Mucosa of descending colon (tissue), 3 donors: ENCODE measurements at places on chromosomes 7 and 10.

GRCh38 chr10:44426247-44427034 is 41.5 kb upstream of the CXCL12 start:
- DNase-seq = no peak

GRCh38 chr10:15393139-15393825 is 22.2 kb upstream of the FAM171A1 start:
- DNase-seq = no peak

DNA sequence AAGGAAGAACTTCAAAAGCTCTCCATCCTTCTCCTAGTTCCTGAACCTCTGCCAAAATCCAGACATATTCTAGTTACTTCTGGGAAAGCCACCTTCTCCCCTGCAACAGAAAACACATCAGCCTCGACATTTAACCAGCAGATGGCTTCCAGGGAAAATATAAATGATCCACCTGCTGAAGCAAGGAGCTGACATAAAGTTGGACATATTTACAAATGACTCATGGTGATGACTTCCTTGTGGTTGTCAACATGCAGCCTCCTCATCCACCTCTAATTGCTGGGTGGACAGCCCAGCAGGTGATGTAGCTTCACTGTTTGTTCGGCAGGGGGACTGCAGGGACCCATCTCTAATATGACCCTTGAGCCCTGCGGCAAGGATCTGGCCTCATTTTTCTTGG is 266.0 kb downstream of the C7orf25 start:
- DNase-seq = no peak

DNA sequence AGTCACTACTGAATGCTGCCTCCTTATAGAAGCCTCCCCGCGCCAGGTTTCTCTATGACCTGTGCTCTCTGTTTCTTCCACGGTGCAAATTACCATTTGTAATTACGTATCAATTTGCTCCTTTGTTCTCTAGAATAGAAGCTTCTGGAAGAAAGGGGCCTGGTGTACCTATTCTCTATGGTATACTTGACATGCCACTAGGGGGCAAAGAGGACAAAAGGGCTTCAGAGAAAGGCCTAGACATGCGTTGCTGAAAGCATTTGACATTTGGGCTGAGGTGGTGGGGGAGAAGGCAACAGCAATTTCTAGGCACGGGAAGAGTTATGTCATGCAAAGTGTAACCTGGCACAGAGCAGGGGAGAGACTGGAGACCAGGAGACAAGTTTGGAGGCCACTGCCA is 148.7 kb downstream of the WDR11 start:
- no peak for DNase-seq

DNA sequence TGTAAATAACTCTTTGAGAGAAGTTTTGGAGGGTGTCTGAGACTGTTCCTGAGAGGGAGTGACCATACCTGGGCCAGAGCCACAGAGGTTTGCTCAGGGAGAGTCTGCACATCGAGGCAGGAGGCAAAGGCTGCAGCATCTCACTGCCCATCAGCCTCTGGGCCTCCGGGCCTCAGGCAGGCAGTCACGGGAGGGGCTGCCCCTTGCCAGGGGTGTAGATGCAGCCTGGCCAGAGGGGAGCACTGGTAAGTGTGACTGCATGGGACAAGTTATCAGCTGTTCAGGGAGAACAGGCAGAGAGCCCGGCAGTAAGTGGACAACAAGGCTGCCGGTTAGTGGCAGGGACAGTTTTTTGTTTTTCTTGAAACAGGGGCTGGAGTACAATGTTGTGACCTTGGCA is 55.9 kb downstream of the ZNF467 start:
- no peak for DNase-seq

GRCh38 chr10:79327090-79327457 is 20.2 kb upstream of the PPIF start:
- DNase-seq = peak; percentile 38

DNA sequence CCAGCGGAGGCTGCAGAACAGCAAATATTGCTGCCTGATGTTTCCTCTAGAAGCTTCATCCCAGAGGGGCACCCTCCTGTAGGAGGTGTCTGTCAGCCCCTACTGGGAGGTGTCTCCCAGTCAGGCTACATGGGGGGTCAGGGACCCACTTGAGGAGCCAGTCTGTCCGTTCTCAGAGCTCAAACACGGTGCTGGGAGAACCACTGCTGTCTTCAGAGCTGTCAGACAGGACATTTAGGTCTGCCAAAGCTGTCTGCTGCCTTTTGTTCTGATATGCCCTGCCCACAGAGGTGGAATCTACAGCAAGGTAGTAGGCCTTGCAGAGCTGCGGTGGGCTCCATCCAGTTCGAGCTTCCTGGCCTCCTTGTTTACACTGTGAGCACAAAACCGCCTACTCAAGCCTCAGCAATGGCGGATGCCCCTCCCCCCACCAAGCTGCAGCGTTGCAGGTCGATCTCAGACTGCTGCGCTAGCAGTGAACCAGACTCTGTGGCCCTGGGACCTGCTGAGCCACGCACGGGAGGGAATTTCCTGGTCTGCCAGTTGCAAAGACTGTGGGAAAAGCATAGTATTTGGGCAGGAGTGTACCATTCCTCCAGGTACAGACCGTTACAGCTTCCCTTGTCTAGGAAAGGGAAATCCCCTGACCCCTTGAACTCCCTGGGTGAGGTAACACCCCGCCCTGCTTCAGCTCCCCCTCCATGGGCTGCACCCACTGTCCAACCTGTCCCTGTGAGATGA is 17.7 kb upstream of the MINDY3 start:
- DNase-seq = no peak

- no peak for DNase-seq
Observed at GRCh38 chr7:28172958-28173357, 7.6 kb downstream of the JAZF1 start.

GRCh38 chr10:116000151-116000842 is 272.7 kb downstream of the GFRA1 start:
- no peak for DNase-seq

- DNase-seq = peak; percentile 36
Observed at GRCh38 chr7:44969701-44970522, 8.9 kb downstream of the MYO1G start.

GRCh38 chr7:128735436-128735835 is 3.7 kb upstream of the CALU start:
- no peak for DNase-seq

DNA sequence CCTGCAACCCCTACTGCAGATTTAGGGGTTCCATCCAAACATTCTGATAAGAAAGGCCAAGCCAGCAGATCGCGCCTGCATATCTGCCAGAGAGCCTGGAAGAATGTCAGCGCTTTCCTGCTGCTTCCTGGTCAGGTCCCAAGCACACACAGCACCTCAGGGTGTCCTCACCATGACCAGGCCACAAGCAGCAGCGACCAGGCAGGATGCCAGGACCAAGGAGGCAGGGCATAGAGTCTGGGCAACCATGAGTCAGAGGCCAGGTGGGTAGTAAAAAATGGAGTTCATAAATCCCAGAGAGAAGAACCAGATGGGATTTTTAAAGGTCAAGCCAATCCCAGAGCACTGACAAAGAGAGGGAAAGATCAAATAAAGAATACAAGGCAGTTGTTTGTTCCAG is 5.5 kb upstream of the FAM131B start:
- peak; percentile 91 for DNase-seq

DNA sequence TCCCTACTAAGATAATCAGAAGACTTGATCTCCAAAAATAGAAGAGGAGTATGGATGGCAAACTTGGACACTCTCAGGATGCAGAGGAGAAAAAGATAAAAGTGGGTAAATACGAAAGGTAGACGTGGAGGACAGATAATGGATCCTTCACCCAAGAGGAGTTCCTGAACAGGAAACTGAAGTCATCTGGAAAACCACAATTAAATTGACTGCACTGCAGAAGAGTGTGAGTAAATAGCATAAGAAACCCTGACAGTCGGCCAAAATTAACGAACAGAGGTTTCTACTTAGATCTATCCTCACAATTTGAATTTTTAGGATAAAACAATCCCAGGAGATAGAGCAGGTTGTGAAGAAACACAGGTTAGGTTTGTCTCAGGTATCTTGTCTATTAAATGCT is 70.5 kb downstream of the SDK1 start:
- DNase-seq = no peak

GRCh38 chr7:108000875-108001763 is 1.8 kb downstream of the LAMB1 start:
- peak; percentile 58 for DNase-seq

- DNase-seq = no peak
Observed at GRCh38 chr7:132422502-132423111, 153.7 kb downstream of the PLXNA4 start.

DNA sequence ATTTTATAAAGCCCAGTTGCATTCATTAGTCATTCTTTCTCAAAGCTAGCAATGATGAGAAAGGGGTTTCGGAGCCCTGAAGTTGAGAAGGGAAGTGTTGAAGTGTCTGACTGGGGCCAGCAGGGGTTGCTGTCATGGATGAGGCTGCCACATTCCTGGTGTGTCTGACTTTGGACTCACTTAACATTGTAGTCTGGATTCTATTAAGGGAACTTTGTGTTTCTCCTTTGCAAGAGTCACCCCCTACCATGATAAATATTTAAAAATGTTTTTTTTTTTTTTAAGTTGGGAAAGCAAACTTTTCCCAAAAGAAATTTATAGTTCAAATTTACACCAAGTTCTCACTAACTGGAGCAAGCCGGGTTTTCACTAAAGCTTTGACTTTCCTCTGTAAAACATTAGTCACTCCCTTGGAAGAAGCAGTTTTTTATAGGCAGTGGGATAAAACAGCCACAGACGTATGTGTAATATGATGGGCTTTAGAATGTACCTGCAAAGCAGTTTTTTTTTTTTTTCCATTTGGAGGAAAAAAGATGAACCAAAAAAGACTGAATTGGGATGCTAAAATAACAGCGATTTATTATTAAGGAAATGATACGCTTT is 243.6 kb downstream of the TWIST1 start:
- DNase-seq = no peak

DNA sequence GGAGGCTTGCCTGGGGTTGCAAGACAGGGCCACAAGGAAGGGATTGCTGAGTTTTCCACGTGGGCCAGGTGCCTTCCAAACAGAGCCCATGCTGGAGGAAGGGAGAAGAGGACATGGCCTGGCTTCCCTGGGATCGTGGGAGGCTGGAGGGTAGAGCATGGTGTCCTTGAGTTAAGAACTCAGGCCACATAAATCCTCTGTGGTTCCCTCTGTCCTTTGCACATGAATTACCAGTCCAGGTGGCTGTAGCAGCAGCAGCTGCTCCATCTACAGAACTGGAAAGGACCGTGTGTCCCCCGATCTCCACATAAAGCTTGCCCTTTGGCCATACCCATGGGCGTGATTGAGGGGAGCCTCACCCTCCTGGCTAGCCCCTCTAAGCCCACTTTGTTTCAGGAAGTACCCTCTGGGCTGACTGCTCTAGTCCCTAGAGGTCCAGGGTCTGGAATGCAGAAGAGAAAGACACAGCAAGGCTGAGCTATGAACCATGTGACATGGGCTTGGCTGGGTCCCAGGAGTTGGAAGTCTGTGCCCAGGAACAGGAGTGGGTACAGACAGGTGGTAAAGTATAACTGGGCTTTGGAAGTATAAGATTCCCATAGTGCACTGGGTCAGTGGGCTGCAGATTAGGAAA is 84.9 kb downstream of the C10orf105 start:
- DNase-seq = peak; percentile 72

- DNase-seq = no peak
Observed at GRCh38 chr10:127889605-127890195, 3.0 kb downstream of the CLRN3 start.

DNA sequence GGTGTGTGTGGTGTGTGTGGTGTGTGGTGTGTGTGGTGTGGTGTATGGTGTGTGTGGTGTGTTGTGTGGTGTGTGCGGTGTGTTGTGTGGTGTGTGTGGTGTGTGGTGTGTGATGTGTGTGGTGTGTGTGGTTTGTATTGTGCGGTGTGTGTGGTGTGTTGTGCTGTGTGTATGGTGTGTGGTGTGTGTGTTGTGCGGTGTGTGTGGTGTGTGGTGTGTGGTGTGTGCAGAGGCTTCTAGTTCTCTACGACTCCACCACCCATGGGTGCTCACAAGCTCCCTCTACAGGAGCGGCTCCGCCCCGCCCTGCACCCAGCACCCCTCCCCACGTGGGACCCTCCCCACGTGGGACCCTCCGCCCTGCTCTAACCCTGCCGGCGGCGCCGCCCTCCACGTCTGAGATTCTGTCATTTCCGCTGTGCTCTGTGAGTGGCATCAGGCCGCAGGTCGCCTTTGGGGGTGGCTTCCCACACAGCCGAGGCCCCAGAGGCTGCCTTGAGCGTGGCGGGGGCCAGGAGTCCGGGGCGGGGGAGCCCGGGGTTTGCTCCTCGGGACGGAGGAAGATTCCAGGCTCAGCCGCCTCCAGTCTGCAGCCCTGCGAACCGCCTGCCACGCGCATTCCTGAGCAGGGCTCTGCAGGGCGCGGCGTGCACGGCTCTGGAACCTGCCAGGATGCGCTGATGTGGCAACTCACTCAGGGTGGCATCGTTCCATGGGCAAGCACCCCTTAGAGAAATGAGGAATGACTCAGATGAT is 37.0 kb upstream of the DNAJB6 start:
- DNase-seq = no peak

- no peak for DNase-seq
Observed at GRCh38 chr7:4884164-4884563, 648 bp upstream of the RADIL start.

DNA sequence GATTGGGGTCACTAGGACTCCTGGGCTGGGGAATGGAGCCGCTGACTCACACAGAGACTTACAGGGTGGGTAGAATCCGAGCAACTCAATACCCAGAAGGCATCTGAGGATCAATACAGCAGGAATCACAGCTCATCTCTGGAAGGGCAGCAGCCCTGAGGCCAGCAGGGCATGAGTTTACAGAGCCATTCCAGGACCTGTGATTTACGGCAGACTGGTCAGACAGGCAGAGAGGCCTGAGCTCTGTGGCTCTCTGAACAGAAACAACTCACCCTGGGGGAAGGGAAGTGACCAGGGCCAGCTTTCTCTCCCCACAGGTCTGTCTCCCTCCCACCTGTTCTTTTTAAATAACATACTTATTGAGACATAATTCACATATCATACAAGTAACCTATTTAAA is 88.2 kb upstream of the CXCL12 start:
- no peak for DNase-seq

DNA sequence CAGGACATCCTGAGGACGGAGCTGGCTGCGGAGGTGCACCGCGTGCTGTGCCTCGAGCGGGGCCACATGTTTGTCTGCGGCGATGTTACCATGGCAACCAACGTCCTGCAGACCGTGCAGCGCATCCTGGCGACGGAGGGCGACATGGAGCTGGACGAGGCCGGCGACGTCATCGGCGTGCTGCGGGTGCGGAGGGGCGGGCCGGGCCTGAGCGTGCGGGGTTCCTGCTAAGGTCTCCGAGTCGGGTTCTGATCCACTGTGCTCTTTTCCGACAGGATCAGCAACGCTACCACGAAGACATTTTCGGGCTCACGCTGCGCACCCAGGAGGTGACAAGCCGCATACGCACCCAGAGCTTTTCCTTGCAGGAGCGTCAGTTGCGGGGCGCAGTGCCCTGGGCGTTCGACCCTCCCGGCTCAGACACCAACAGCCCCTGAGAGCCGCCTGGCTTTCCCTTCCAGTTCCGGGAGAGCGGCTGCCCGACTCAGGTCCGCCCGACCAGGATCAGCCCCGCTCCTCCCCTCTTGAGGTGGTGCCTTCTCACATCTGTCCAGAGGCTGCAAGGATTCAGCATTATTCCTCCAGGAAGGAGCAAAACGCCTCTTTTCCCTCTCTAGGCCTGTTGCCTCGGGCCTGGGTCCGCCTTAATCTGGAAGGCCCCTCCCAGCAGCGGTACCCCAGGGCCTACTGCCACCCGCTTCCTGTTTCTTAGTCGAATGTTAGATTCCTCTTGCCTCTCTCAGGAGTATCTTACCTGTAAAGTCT is 10.4 kb downstream of the ATG9B start:
- peak; percentile 78 for DNase-seq

GRCh38 chr10:34912771-34913170 is 97.7 kb upstream of the PARD3 start:
- no peak for DNase-seq

GRCh38 chr10:88991899-88992320 is 1.3 kb downstream of the FAS start:
- DNase-seq = no peak
